ENCODE measurements at places on chromosomes 2 and 18.

GRCh38 chr2:69437751-69438154 lies 518 bp upstream of the NFU1 start:
- DNase-seq, result peak; percentile 58

DNA sequence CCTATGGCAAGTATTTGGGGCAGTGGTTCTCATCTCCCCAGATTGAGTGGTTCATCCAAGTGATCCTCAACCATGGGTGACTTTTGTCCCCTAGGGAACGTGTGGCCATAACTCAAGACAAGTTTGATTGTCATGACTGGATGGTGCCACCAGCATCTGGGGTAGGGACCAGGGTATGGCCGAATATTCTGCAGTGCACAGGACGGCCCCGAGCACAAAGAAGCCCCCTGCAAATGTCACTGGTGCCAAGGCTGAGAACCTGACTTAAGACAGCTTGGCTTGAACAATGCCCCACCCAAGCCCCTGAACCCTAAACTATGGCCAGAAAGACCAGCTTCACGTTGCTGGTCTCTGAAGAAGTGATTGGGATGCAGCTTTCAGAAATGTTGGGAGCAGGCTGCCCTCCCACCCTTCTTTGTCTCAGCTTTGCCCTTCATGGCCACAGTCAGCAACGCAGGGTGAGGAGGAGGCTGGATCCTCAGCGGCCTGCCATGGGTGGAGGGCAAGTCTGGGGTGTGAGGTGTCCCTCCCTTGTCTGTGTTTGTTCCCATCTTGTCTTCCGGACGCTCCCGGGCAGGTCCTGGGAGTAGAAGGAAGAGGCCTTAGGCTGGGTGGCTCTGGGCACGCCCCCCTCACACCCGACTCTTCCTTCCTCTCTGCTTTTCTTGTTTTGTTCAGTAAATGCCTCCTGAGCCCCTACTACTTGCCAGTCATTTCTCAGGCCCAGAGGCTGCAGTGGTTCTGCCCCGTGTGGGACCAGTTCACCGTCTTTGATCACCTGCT lies 43.4 kb downstream of the GREB1 start:
- DNase-seq, result no peak

DNA sequence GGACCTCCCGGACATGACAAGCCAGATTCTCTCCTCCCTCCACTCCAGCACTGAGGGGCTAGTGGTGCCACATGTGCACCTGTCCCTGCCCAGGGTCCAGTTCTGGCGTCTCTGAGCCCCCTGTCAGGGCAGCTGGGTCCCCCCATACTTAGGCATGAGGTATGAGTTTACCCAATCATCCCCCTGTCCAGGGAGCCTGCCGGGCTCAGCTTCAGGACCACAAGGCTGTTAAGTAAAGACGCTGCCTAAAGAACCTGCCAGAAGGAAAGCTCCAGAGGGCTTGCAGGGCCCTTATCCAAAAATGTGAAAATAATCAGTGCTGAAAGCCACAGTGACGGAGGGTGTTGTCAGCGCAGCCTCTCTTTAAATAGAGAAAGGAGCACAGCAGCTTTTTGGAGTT lies 40.0 kb downstream of the SH3BP4 start:
- no peak for DNase-seq

DNA sequence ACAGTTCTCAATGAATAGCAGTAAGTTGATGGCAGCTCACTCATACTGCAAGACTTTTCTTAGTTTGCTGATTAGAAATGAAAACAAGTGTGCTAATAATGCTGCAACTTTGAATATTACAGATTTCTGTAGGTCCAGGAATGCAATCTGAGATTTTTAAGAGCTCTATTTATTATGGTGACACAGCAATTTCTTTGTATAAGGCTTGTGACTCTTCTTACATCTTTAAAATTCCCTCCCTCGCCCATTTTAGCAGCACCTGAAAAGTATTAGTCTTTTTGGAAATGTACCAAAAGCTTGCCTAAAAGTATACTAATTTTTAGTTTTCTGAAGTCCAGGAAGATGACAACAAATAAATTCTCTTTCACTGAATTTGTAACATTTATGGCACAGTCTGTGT lies 4.4 kb upstream of the HTR2B start:
- DNase-seq, result no peak
